ENCODE measurements at places on chromosomes 6 and 20.

DNA sequence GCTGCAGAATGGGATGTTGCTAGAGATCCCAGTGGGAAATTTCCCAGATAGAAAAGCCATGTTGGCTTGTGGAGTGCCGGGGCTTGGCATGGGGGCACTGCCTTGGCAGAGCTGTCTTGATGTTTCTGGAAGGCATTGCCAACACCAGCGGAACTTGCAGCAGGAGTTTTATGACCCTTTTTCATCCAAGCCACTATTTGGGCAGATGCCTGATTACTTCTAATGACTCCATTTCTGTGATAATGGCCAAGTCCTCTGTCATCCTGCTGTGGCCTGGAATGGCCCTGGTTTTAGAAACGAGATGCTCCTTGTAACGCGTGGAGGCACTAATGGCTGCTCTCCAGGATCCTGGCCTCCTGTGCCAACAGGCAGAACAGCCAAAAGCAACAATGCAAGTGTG is 229.0 kb downstream of the ZNF217 start:
- DNase-seq, result no peak

DNA sequence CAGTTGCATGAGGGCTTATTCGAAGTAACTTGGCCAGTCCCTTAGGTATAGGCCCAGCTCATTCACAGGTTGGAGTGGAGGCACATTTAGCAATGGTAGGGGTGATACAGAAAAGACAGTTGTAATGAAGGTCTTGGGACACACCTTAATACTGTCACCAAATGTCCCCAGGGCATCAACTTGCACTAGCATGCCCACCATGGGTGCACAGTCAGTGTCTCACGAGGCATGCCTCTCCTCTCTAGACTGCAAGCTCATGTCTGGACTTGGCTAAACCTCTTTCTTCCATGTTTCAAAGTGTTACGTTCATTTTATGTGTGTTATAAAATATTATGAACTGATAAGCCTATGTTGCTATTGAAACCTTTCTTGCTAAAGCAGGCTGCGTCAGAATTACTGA is 124.0 kb upstream of the ECI2 start:
- DNase-seq, result no peak

DNA sequence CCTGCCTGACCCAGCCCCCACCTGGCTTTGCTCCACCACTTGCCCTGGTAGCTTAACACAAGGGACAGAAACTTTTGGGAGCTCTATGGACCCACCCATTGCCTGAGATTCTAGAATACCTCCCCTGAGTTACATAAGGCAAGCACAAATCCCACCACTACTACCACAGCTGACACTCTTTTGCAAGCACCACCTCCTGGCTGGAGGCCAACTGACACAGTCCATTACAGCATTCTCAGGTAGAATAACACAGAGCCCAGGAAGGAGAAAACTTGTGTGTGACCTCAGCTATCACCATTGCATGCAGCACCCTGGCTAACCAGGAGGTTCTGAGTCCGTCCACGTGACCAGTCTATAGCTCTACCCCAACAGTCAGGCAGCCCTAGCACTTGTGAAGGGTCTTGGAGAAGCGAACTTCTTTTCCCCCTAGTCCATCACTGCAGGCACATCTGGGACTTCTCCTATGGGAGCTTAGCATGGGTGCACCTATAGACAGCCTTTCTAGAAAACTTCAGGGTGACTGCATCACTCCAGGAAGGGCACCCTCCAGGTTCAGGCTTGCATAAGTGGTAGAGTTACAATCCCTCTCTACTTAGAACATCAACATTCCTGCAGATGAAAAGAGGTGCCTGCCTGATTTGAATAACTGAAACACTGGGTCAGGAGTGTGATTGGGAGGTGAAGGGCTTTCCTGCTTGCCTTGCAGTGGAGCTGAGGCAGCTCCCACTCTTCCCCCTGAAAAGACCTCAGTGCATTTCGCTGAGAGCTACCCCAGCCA is 30.1 kb downstream of the CITED2 start:
- DNase-seq, result no peak

DNA sequence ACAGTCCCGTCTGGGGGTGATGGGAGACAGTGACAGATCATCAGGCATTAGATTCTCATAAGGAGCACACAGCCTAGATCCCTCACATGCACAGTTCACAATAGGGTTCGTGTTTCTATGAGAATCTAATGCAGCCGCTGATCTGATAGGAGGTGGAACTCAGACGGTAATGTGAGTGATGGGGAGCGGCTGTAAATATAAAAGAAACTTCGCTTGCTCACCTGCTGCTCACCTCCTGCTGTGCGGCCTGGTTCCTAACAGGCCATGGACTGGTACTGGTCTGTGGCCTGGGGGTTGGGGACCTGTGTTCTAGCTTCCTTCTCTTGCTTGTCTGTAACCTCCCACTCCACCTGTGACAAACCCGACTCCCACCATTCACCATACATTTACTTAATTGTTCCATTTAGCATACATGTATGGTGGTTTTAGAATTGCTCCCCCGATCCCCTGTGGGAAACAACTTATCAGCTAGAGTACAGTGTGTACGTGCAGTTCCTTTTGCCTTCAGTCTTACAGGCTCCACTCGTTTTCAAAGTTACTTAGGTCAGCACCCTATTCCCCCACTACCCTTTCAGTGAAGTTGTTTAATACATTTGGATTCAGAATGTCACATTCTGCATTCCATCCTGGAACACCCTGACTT is 4.0 kb downstream of the MANBAL start:
- no peak for DNase-seq

- DNase-seq, result no peak
These were observed 23.6 kb upstream of the ZNF831 start for GRCh38 chr20:59139998-59140397.

DNA sequence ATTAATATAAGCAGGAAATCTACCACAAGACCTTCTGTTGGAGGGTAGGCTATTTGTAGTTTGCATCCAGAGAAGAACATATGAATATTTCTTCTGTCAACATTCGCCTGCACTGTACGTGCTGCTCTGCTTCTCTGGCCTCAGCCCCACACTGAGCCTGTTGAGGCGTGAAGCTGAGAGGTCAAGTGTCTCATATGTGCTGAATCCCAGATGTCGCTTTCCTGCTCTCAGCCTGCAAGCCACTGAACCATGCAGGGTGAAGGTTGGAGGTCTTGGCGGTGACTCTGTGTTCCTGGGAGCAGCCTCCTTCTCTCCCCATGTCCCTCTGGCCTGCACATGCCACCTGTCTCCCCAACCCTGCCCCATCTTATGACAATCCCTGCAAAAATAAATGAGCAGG is 83.6 kb downstream of the TMEM170B start:
- no peak for DNase-seq

GRCh38 chr6:63859528-63859927 is 223.9 kb downstream of the PHF3 start:
- no peak for DNase-seq

- DNase-seq, result no peak
These were observed 4.3 kb downstream of the VSX1 start for GRCh38 chr20:25077610-25078169.

GRCh38 chr6:137845460-137845859 is 21.6 kb upstream of the TNFAIP3 start:
- no peak for DNase-seq

DNA sequence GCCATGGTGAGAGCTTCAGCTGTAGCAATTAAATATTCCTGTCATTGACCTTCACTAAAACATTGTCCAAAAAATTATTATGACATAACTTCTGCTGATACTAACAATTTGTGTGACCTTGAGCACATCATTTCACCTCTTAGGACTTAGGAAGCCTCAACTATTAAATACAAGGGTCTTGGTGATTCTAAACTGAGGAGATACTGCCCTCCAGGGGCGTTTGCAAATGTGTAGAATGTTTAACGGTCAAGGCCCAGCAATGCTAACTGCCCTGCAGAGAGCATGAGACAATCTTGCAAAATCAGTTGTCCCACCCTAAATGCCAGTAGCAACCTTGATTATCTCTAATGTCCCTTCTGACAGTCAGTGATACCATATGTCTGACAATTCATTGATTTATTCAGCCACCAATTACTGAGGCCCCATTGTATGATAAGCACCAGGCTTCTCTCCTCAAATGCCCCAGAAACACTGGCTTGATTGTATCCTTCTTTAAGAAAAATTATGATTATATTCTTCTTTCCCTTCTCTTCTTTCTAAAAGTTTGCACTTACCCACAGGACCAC is 284.1 kb upstream of the PLN start:
- DNase-seq, result no peak

- no peak for DNase-seq
These were observed 132.9 kb downstream of the JPH2 start for GRCh38 chr20:44054118-44054517.

GRCh38 chr6:22072949-22073348 is 223.9 kb downstream of the PRL start:
- DNase-seq, result no peak

GRCh38 chr20:17875981-17876385 is 92.6 kb downstream of the SNX5 start:
- DNase-seq, result no peak

DNA sequence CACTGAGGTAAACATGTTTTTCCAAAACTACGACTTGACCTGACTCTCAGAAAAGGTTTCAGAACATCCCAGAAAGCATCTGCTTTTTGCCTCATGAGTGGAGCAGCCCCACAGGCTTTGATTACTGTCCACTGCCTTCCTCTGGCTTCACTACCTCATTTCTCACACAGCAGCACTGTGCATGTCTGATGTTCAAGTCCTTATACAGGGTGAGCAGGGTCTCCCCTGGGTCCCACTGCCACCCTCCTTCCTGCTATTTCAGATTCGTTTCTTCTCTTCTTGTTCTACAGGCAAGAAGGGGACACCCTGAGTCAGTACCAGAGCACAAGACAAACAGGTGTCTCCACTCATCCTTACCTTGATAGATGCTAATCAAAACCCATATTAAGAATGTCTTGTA is 64.7 kb upstream of the NFATC2 start:
- no peak for DNase-seq

GRCh38 chr6:111824608-111825337 is 48.5 kb downstream of the FYN start:
- no peak for DNase-seq

DNA sequence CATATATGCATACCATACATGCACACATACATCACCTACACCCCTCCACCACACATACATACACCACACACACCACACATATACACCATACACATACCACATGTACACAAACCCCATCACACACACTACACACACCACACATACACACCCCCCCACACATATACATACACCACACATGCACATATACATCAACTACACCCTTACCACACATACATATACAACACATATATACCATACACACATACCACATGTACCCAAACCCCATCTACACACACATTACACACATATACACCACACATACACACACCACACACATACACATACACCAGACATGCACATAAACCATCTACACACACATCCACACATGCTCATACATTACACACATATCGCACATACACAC is 52.7 kb downstream of the DAAM2 start:
- no peak for DNase-seq

DNA sequence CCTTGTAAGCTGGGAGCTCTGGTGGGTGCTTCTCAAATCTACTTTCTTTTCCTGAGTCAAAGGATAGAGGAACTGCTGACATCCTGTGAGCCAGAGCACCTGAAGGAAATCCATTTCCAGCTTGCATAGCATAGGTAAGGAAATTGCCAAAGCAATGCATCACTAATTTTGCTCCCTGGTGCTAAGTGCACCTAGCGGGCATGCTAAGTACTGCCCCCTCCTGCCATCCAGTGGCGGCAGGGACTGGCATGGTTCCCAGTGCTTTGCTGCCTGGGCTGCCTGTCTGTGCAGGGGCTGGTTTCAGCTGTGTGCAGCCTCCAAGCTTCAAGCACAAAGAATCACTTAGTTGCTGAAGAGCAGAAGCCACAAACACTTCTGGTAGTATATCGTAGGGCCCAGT is 63.9 kb downstream of the FARS2 start:
- no peak for DNase-seq

- no peak for DNase-seq
These were observed 174.0 kb downstream of the TASP1 start for GRCh38 chr20:13464702-13465101.

DNA sequence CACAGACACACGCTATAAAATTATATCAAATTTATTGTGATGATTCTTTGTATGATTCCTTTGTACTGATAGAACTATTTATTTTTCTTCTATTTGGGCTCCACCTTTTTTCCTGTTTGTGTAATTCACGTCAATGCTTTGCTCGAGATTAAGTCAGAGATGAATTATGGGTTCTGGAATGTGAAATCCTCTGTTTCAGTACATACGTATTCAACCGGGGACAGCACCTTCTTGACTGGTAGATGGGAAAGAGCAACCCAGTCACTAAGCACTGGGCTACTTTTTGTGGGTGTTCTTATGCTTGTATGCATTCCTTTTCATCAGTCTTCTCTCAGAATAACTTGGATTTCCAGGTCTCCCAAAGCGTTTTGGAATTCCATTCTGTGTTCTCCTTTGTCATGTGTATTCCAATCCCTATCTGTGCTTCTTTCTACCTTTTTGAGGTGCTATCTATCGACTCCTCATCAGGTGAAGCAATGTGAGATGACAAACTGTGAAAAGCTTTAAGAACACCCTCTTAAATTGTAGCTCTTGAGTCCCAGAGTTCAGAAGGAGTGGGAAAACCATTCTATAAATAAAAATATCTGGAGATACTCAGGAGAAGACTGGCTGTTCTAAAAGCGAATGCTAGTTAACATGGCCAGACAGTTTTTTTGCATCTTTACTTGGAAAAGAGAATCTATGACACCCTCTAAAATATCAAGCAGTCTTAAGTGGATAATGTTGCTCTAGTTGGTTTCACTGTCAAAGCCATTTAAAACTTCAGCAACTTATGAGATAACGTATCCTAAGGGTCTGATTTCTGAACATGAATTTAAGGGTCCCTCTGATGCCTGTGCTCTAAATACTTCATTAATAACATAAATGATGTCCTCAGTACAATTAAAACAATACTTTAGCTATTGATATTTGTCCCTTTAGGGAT is 197.7 kb upstream of the PREP start:
- no peak for DNase-seq

GRCh38 chr20:24909861-24910260 is 39.2 kb upstream of the CST7 start:
- DNase-seq, result no peak

GRCh38 chr6:133248241-133249001 is 7.3 kb downstream of the EYA4 start:
- no peak for DNase-seq

GRCh38 chr6:17585766-17586490 is 14.2 kb upstream of the FAM8A1 start:
- no peak for DNase-seq

Measured in NK-92 treated with Interleukin-12 subunit alpha and Interleukin-12 subunit beta, amount 100 ng/mL, for 24 hours (cell line).